ENCODE measurements at places on chromosomes 2 and 18.

- no peak for DNase-seq
Observed at GRCh38 chr2:73072129-73072395, 550 bp upstream of the SFXN5 start.

DNA sequence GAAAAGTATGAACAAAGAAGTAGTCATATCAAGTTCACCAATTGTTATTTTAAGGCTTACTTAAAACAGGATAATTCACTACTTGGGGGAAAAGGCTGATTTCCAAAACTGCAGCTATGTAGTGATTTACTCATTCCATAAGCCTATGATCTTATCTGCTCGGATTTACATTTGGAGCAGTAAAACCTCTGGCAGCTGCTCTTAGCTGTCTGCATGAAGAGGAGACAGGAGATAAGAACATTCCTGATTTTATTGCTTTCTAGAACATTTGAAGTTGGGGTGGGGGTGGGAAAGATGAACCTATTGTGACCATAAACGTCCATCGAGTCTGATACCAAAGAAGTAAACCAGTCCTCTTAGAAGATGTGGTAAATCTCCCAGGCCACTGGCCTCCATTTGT, 120.9 kb downstream of the MMADHC start:
- no peak for DNase-seq

- DNase-seq: no peak
Observed at GRCh38 chr2:158712791-158713522, 82.2 kb upstream of the DAPL1 start.

DNA sequence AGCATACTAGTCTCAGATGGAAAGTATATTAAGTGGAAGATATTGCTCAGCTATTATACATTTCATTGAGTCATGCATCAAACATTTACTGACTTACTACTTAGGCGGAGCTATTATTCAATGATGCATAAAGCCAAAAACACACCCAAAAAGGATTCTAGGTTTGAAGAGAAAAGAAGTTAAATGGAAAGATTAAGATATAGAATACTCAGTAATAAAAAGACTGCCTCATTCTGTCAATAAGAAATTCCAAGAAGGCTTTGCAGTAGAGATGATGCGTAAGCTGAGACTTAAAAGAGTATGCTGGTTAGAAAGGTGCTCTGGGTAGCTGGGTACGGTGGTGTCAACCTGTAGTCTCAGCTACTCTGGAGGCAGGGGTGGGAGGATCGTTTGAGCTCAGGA, 27.6 kb downstream of the STK17B start:
- no peak for DNase-seq

DNA sequence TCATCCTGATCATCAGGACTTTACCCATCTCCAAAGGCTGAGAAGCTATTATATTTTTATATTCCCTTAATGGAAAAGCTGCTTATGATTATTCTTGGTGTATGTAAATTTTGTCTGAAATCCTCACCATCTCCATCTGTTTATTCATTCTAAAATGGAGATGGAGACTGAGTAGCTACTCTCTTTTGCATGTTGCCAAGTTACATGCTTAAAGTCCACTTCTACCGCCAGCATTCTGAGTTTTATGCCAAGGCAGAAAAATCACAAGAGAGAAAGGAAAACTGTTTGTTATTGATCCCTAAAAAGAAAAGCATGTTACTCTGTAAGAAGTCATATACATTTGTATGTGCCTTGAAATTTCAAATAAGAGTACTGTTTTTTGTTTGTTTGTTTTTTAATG, 94.4 kb upstream of the NOSTRIN start:
- no peak for DNase-seq

GRCh38 chr2:3805201-3805939, 102.0 kb downstream of the DCDC2C start:
- DNase-seq: no peak
